ENCODE measurements at places on chromosomes 4 and X. TPM values are rescaled to one million over a fixed set of nuclear protein-coding genes. Genes with fewer than 3 reads are reported as not detected.

Gene SSX4
- not detected for total RNA-seq

Gene TMEM47
- total RNA-seq, result 14.2 TPM

Gene LINC00632
- total RNA-seq, result 0.49 TPM

Gene RBM46
- not detected for total RNA-seq

Gene NPY1R
- not detected for total RNA-seq

Gene CFAP99
- 0.16 TPM for total RNA-seq

Gene LRIT3
- total RNA-seq, result 0.06 TPM

Gene SLC2A9
- total RNA-seq, result 1.3 TPM

Gene SOX3
- not detected for total RNA-seq

Gene RAB40A
- total RNA-seq, result not detected

Gene FDCSP
- not detected for total RNA-seq

Gene LIMCH1
- total RNA-seq, result 57.3 TPM

Gene COL4A6
- 0.16 TPM for total RNA-seq

Gene GPC3
- not detected for total RNA-seq

Gene RNF175
- total RNA-seq, result 0.06 TPM

Gene TMEM33
- total RNA-seq, result 73.2 TPM

Gene NSUN7
- total RNA-seq, result under 0.01 TPM

Gene NR3C2
- 8.9 TPM for total RNA-seq

Gene ZNF711
- 0.16 TPM for total RNA-seq

Gene ZFP92
- total RNA-seq, result 0.69 TPM

Gene TRAM1L1
- total RNA-seq, result 1.4 TPM

Gene SPANXA1
- total RNA-seq, result not detected

Gene GPR119
- not detected for total RNA-seq

Gene ARMCX6
- total RNA-seq, result 42.2 TPM

Gene RTL3
- total RNA-seq, result under 0.01 TPM

Gene P2RY4
- 0.06 TPM for total RNA-seq

Gene HPGD
- not detected for total RNA-seq

Gene ELOVL6
- total RNA-seq, result 3.1 TPM
